ENCODE measurements at places on chromosomes 6 and 20. TPM values are rescaled to one million over a fixed set of nuclear protein-coding genes. Genes with fewer than 3 reads are reported as not detected.

DNA sequence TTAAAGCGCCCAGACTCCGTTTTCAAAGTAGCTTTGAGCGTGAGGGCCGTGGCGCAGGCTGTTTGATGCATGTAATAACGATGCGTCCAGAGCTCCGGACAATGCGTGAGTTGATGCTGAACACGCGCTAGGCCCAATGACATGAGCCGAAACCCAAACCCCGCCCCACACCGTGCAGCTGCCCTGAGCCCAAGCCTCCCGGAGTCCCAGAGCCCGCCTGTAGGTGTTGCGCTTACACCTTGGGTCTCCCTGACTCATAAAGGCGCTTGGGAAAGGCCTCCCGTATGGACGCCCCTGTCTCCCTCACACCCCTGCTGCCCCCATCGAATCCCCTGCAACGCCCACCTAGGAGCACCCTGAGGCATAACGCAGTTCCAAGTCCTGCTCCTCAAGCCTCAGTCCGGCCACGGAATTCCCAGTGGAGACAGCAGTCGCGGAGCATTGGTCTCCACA lies 87.6 kb downstream of the ERMARD start:
- no peak for DNase-seq

GRCh38 chr6:161044335-161044734 lies 52.8 kb downstream of the MAP3K4 start:
- DNase-seq: no peak

- no peak for DNase-seq
These were observed 24.0 kb downstream of the IL20RA start for GRCh38 chr6:137020776-137021175.

BCAS1 gene
- not detected for total RNA-seq

DNA sequence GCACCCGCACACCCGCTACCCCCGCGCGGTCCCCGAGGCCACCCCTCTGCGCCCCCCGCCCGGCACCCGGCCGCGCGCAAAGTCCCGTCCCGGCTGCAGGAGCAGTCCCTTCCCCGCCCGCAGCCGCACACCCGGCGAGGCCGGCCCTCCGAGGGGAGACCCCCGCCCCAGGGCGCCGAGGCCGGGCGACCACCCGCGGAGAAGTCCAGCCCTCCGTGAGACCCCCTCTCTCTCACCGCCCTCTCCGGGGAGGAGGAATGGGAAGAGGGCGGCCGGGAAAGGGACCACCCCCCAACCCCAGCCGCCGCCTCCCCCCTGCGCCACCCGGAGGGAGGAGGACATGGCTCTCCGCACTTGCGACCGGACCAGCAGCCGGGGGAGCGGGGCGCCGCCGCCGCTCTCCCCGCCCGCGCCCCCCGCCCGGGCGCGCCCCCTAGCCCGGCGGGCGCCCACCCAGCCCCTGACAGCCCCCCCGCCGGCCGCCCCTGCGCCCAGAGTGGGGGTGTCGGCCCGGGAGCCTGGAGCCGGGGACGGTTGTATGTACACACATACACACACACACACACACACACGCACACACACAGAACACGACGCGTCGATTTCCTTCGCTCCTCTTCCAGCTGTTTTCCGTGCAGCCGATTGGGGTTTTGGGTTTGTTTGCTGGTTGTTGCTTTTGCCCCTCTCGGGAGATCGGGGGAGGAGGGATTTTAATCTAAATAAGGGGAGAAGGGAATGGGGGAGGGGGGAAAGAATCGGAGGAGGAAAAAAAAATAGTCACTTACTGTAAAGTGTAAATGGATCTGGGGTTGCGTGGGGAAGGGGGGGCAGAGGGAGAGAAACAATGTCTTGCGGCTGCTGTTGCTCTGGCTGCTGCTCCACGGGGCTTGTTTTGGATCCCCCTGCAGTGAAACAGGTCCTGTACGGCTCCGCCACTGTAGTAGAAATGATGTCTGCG lies at the start of gene ATXN1:
ATXN1 (minus strand) TSS at position 945 of the 955 bp plus-strand sequence.
- DNase-seq: peak; percentile 69

- DNase-seq: no peak
These were observed 219.1 kb downstream of the MYLK4 start for GRCh38 chr6:2531426-2532215.

ANKRD66 gene
- not detected for total RNA-seq

GRCh38 chr6:79564636-79565035 lies 27.4 kb upstream of the LCA5 start:
- no peak for DNase-seq

C20orf204 gene
- 5.8 TPM for total RNA-seq

DNA sequence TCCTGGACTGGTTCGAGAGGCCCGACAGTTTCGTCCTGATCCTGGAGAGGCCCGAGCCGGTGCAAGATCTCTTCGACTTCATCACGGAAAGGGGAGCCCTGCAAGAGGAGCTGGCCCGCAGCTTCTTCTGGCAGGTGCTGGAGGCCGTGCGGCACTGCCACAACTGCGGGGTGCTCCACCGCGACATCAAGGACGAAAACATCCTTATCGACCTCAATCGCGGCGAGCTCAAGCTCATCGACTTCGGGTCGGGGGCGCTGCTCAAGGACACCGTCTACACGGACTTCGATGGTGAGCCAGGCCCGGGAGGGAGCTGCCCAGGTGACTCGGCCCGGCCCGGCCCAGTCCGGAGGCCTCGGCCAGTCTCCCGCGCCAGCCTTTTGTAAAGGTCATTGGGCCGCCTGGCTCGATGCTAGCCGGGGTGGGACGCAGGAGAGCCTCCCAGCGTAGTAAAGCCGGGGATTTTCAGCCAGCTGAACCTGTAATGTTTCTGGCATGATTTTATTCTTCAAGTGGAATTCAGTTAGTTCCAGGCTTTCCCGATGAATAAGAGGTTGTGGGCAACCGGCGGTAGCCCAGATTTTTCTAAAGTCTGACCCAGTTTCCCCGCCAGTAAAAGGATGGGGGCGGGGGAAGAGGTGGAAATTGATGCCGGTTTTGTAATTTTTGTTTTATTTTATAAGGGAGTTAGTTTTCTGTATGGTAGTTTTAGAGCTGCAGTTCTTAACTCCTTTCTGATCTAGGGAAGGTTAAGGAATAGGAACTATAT lies 1.4 kb downstream of the PIM1 start:
- DNase-seq: peak; percentile 48

BHLHE23 gene
- not detected for total RNA-seq

MEI4 gene
- not detected for total RNA-seq

GRCh38 chr6:69887026-69887425 lies 20.7 kb downstream of the COL19A1 start:
- no peak for DNase-seq

DNA sequence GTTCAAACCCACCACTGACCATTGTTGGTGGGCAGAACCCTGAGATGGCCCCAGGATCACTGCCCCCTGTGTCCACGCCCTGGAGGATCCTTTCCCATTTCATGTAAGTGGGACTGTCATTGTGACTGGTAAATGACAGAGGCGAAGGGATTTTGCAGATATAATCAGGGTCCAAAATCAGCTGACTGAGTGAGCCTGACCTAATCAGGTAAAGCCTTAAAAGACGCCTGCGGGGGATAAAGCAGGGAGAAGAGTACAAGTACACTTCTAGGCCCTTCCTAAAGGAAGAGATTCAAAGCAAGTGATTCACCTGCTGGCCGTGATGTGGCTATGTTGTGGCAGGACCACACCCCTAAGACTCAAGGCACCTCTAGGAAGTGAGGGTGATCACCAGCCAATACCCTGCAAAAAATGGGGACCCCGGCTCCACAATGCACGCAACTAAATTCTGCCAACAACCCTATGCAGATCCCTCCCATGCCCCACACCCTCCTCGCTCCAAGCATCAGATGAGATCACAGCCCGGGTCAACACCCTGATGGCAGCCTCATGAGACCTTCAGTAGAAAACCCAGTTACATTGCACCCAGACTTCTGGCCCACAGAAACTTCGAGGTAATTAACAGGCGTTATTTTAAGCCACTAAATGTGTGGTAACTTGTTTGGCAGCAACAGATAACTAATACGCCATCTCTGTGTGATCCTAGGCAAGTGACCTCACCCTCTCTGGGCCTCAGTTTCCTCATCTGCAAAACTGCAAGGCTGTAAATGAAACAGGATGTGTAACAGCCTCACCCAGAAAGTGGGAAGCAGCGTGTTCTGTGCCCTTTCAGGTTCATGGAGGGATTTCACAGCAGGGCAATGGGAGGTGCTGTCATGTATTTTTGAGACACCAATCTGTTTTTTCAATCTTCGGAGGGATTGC lies 11.3 kb downstream of the PREX1 start:
- no peak for DNase-seq

- DNase-seq: no peak
These were observed 109.2 kb upstream of the PTPN1 start for GRCh38 chr20:50400705-50401586.

NANP gene
- total RNA-seq: 7.5 TPM

DNA sequence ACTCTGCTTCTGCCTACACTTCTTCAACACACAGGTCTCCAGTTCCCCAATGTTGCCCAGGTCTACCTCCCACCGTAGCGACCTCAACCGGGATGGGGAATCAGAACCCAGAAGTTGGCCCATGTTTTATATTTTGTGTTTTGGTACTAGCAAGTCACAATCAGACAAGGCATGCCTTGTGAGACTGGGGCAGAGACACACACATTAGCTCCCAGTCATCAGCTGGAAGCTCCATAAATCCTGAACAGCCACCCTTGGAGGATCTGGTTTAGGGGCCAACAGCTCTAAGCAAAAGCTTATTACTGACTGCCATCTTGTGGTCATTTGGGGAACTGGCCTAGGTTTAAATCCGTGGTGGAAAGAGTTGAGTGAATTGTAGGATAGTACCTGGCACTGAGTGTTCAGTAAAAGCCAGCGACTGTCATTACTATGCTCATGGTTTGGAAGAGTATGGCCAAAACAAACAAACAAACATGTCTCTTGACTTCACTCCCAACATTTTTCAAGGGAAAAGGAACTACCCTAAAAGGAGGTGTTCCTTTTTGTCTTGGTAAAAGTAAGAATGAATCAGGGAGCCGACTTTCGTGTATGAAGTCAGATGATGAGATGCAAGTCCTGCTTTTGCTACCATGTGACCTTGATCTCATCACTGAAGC lies 40.5 kb downstream of the PIM1 start:
- peak; percentile 82 for DNase-seq

NR2E1 gene
- not detected for total RNA-seq

DNA sequence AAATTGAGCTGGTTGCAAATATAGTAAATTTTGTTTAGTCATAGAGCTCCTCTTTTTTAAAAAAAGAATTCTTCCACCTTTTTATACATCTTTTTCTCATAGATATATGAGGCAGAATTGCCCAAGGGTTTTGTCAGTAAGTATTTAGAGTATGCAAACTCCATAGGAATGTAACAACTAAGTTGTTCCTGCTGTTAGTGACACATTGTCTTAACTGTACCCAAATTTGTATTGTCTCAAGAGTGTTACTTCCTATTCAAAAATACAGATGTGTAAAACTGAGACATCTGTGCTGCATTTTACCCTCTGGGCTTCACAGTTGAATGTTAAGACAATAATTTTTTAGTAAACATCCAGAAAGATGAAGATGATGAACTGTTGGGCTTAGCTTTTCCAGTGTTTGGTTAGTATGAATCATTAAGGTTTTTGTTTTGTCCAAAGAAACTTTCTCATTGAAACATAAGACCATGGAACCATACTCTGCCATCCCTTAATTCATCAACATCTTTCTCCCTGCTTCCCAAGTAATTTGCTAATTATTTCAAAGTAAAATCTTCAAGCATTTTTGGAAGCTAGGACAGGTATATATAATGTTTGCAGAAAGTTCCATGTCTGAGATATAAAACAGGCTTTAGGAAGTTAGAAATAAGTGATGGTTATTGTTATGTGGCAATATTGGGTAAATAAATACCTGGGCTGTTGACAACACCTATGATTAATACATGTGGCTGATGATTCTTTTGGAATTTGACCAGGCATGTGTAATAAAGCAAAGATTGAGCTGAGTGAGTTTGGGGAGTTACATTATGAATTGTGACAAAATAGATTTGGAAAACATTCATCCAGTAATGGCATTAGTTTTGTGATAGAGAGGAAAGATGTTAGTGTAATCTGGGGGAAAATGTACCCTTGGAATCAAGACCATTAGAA lies 11.2 kb downstream of the OGFRL1 start:
- DNase-seq: no peak

GRCh38 chr6:28974505-28974904 lies 30.6 kb downstream of the ZNF311 start:
- no peak for DNase-seq

DNA sequence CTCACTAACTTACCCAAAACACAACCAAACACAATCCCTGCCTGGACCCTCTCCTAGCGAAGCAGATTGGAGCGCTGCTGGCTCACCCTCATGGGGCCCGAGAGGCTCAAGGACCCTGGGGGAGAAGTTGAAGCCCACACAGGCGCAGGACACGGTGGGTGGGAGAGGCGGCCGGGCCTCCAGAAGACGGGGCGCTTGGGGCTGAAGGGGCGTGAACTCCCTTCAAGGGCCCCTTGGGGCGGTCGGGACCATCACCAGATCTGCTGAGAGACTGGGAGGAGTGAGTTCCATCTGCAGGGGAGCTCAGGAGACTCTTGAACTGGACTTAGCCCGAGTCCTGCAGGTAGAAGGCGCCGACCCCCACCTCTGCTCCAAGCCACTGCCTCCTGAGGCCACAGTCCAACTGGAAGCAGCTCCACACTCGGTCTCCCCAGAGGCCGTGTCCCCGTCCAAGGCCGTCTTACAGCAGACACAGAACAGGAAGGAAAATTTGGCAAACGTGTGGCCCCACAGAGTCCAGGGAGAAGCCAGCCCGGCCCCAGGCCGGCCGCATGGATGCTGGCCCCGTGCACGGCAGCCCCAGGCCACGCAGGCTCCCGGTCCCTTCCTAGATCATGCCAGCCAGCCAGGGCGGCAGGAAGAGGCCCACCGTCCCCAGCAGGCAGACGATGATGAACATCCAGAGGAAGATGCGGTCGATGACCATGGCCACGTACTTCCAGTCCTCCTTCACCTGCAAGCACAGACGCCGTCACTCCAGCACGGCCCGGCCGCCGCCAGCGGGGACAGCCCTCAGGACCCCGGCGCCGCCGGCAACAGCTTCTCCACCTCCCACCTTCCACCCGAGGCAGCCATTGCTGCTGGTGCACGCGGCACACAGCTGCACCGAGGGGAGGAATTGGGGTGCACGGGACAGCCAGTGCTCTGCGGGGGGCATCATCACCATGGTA lies 14.7 kb downstream of the CHRNA4 start:
- no peak for DNase-seq

GRCh38 chr6:158387036-158387435 lies 74.8 kb downstream of the TULP4 start:
- no peak for DNase-seq

FAM83B gene
- not detected for total RNA-seq

- DNase-seq: no peak
These were observed 7.6 kb downstream of the MOCS1 start for GRCh38 chr6:39926668-39927067.

DNA sequence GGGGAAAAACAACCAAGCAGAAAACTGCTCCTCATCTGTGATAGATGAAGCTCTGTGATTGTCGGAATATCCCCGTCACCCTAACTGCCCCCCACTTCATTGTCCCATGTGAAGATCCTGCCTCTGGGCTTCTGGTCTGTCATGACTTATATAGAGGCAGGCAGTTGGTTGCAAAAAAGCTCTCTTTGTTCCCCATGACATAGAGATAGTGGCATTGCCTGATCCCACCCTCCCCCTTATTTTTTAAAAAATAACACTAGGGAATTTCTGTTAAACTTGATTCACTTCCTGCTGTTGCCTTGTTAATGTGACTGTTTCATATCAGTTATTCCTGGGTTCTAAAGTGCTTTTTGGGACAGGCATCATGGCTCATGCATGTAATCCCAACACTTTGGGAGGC lies 203.1 kb downstream of the JARID2 start:
- DNase-seq: no peak

- no peak for DNase-seq
These were observed 52.7 kb downstream of the PYGB start for GRCh38 chr20:25300496-25301170.

All from endothelial cell of umbilical vein (primary cell).